Prostate gland (tissue), 2 donors: ENCODE measurements at places on chromosomes 5 and 9.

DNA sequence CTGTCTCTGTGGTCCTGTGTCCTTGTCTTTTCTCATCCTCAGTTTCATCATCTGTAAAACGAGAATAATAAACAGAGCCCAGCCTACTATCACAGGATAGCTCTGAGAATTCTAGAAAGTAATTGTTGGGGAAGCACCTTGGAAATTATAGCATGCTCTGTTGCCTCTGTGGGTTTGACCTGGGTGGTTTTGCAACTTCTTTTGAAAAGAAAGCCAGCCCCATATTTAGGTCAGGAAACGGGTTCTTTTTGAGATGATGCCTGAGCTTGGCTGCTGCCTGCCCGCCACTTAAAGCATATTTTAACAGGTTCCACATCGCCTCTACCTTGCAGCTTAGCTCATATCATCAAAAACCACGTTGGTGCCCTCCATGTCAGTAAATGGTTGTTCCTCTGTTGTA is 111.1 kb downstream of the TLR4 start:
- no peak for DNase-seq

GRCh38 chr5:134026521-134027287 is 21.9 kb upstream of the VDAC1 start:
- DNase-seq: peak; percentile 58

DNA sequence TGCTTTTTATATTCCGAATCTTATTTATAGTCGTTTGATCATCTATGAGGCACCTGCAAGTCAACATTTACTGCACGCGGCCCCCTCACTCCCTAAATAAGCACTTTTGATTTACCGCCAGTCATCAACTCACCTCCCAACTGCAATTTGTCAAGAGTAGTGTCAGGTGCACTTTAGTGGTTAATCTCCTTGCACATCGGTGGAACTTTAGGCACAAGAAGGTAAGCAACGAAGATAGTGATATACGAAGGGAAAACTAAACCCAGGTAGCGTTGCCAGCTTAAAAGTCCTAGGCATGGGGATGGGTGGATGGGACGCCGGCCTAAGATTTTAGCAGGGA is 513 bp upstream of the RNF180 start:
- DNase-seq: no peak

DNA sequence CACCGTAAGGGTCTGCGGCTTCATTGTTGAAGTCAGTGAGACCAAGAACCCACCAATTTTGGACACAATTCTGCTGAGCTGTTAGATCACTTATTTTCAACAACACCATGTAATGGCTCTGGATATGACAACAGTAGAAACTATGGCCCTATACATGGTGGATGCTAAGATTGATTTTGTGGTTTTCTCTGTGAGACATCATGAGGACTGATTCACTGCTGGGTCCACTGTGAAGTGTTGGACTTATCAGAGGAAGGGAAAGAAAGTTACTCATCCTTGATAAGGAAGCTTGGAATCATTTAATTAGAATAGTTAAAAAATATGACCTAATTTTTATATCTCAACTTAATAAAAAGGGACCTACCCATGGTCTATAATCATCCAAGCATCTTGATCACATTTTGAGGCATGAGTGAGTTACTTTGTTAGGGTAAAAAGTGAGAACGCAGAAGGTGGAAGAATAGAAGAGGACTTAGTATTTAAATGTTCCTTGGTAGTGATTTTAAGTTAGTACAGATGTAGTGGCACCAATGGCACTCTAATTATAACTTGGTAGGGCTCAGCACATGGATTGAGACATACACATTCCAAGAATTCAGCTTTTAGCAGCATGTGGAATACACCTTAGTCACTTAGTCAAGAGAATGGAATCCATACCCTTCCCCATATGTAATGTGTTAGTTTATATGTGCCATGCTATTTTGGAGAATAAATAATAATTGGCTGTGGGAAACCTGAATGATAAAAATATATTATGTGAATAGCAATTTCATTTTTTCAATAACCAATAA is 123.5 kb upstream of the CD180 start:
- no peak for DNase-seq

GRCh38 chr5:83227611-83228010 is 150.3 kb downstream of the XRCC4 start:
- DNase-seq: no peak

GRCh38 chr9:23784962-23785361 is 41.1 kb downstream of the ELAVL2 start:
- DNase-seq: no peak
